ENCODE measurements at places on chromosomes 4 and X.
A peak's percentile ranks its signal among the peaks of the same experiment; 100 is the strongest.

DNA sequence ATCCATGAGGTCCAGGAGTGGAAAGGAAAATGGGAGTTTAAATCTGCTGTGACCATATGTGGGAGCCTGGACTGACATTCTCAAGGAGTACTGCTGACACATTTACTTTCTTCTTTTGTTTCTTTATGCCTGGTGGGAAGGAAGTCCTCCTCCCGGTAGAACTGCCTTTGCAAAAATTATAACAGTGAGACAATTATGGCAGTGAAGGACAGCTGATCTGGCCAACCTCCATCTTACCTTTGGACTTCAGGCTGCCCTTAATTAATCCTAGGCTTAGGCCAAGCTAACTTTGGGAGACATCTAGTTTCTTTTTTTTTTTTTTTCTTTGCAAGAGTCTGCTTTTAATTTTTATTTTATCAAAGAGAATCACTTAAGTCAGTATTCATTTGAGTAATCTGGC is 61.3 kb downstream of the SPINK2 start:
- no peak for DNase-seq

GRCh38 chrX:152206426-152206825 is 68.0 kb upstream of the MAGEA10 start:
- DNase-seq, result no peak

- no peak for DNase-seq
Measured at GRCh38 chr4:68344049-68344448, 5.8 kb downstream of the YTHDC1 start.

DNA sequence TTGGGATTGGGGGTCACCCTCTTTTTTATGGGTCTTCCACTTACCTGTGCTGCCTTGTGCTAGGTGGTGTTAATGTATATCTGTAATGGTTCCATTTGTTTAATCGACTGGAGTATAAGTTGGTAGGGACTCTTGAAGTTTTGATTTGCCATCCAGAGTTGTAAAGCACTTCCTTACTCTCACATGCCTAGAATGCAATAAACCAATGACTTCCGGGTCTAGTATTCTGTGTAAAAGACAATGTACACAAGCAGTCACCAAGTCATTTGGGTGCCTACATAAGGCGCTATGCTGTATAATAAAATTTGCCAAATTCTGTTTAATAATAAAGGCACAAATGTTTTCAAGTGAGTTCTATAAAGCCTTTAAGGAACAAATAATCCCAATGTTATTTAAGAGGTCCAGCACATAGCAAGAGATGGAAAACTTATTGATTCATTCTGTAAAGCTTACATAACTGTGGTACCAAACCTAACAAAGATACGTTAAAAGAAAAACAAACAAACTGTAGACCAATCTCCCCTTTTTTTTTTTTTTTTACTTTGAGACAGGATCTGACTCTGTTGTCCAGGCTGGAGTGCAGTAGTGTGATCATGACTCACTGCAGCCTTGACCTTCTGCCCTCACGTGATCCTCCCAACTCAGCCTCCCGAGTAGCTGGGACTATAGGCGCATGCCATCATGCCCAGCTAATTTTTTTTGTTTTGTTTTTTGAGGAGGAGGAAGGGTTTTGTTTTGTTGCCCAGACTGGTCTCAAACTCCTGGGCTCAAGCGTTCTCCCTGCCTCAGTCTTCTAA is 41.5 kb upstream of the HPRT1 start:
- no peak for DNase-seq

DNA sequence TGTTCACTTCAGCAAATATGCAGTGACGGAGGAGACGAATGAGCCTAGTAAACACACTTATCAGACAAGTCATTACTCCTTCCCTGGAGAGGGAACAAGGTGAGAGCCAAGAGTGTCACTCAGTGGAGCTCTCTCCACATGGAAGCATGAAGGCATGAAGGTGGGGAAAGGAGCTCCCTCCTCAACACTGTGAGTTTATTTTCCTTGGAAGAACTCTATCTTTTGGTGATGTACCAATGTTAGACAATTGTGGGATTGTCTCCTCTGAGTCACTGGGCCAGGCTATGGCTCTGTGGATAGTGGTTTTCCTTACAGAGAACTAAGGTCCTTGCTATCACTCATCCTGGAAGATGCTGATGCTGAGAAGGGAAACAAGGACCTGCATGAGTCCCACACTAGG is 200.2 kb downstream of the CPEB2 start:
- no peak for DNase-seq

DNA sequence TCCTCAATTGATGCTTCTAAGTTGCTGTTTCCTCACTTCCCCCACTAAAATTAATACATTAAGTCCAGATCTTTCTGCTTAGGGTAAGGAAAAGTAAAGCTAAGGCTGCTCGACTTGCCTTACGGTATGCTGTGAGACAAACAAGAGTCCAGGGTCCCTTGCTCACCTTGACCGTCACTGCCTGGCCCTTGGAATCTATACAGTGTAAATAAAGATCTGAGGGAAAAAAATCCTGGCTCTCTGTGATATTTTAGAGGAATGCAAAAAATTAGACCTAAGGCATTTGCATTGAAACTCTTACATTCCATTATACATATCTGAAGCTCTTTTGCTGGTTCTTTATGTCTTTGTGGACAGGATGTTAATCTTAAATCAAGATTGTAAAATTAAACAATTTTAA is 129.6 kb upstream of the HCCS start:
- DNase-seq, result no peak

DNA sequence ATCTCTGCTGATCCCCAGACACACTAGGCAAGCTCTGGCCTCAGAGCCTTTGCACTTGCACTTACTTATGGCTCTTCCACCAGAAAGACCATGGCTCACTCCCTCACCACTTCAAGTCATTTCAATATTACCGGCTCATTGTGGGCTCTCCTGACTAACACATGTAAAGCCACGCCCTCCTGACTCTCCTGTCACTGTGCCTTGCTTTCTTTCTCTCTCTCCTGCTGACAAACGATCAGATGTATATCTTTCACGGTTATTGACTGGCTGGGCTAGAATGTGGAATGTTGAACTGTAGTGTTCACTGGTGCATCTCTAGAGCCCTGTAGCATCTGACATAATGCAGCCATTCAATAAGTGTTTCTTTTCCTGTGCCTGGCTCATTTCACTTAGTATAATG is 425.1 kb downstream of the RAB28 start:
- no peak for DNase-seq

DNA sequence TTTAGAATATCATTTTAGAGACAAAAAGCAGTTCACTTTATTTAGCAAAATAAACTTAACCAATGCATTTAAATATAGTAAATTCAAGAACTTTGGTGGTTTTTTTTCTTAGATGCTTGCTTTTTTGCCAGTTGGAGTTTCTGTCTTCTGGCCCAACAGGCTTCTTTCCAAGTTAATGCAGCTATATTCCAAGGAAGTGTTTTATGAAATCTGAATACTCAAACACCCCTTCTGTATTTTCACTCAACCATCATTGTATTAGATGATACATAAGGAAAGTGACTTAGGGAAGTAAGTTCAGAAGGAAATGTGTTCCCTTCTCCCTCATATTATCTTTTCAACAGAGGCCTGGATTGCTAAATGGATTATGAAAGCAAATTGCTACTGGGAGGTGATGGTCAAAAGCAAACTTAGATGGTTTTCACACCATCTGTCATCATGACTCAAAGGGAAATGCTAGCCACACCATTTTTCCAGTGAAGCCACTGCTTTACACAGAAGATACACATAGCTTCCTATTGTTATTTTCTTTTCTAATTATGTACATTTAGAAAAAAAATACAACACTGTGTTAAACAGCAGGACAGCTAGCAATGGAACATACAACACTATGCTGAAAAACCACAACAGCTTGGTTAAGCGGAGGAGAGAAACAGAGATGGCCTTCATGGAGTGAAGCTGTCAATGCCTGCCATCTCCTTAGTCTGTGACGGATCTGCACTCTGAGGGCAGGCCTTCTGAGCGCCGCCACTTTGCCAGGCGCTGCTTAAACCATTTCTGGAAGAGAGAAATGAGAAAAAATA is 32.9 kb downstream of the HOPX start:
- no peak for DNase-seq

- no peak for DNase-seq
Measured at GRCh38 chrX:34503119-34503518, 154.0 kb downstream of the TMEM47 start.

DNA sequence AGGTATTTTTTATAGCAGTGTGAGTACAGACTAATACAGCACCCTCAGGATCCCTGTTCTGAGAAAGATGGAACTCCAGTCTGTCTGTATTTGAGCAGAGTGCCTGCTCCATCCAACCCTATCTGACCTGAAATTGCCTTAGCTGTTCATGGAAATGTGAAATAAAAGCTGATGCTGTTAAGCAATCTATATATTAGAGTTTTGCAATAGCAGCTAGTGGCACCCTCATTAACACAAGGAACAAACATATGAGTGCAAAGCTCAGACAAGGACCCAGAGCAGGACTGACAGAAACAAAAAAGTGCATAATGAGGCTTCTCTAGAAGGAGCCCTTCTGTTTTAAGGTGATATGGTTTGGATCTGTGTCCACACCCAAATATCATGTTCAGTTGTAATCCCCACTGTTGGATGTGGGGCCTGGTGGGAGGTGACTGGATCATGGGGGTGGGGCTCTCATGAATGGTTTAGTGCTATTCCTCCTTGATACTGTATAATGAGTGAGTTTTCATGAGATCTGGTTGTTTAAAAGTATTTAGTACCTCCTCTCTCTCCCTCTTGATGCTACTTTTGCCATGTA is 272.9 kb upstream of the KLF3 start:
- DNase-seq, result no peak

DNA sequence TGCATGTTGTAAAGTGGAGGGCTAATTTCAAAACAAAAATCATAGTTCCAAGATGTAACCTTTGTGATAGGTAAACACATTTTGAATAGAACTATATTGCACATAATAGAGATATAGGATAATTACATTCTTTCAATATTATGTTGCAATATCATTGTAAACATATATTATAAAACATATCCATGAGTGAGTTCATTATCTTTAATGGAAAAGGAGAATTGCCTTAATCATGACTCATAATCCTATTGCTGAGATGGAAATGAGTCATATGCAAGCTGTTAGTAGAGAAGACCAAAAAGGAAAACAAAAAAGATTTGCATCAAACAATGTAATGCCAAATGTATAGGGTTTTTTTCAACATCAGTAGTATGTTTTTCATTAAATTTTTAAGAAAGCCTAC is 73.7 kb upstream of the WDR44 start:
- no peak for DNase-seq

- peak; percentile 16 for DNase-seq
Measured at GRCh38 chrX:148500423-148501385, at the start of gene AFF2. TSS of gene AFF2 (plus strand) at chrX:148500617. CDS start at chrX:148501098, 481 bp downstream.

DNA sequence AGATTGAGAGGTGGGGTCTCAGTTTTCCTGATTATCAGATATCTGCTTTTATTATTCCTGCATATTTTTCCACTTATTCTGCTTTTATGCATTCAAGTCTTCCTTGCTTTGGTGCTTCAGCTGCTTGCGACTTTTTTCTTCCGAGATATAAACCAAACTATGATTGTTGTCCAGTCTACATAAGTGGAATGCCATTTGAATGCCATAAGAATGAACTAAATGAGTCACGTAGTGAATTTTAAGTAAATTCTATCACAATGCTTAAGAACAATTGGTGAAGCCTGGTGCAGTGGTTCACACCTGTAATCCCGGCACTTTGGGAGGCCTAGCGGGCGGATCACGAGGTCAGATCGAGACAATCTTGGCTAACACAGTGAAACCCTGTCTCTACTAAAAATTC is 189.1 kb downstream of the PCDH18 start:
- DNase-seq, result no peak
